ENCODE measurements at places on chromosomes 2 and 18. TPM values are rescaled to one million over a fixed set of nuclear protein-coding genes. Genes with fewer than 3 reads are reported as not detected.

Gene TWIST2
- 15.8 TPM for total RNA-seq

Gene MEP1B
- not detected for total RNA-seq

Gene DNAJC5G
- not detected for total RNA-seq

Gene SERPINB11
- not detected for total RNA-seq

Gene GALNT5
- 11.4 TPM for total RNA-seq

Gene CLEC4F
- total RNA-seq = not detected

Gene CNRIP1
- 46.9 TPM for total RNA-seq

Measured in fibroblast of the aortic adventitia (primary cell).